ENCODE measurements at places on chromosomes 13 and 19.

DNA sequence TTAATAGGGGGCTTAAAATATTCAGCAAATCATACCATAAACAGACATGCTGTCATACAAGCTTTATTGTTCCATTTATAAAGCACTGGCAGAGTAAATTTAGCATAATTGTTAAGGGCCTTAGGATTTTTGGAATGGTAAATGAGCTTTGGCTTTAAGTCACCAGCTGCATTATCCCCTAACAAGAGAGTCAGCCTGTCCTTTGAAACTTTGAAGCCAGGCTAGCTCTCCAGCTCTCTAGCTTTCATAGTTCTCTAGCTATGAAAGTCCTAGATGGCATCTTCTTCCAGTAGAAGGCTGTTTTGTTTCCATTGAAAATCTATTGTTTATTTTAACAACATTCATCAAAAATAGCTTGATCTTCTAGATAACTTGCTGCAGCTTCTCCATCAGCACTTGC is 420.8 kb upstream of the GPC6 start:
- DNase-seq: no peak

GRCh38 chr19:52691737-52692136 is 43.1 kb downstream of the ZNF611 start:
- DNase-seq: no peak

- no peak for DNase-seq
These were observed 20.2 kb downstream of the ZC3H13 start for GRCh38 chr13:46032341-46032740.

DNA sequence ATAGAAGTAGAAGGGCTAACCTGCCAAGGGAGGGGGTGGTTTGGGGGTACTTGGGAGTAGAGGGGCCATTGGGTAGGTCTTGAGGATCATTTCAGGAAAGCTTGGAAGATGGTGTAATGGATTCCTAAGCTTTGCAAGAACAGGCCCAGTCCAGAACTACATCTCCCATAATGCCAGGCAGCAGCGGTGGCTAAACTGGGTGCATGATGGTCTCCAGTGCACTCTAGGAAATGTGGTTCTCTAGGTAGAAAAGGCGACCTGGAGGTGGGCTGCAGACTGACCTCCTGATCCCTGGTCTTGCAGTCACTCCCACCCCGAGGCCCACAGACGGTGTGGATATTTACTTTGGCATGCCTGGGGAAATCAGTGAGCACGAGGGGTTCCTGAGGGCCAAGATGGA is 3.8 kb downstream of the APLP1 start:
- DNase-seq: no peak

GRCh38 chr19:15253061-15253460 is 20.8 kb upstream of the EPHX3 start:
- no peak for DNase-seq

DNA sequence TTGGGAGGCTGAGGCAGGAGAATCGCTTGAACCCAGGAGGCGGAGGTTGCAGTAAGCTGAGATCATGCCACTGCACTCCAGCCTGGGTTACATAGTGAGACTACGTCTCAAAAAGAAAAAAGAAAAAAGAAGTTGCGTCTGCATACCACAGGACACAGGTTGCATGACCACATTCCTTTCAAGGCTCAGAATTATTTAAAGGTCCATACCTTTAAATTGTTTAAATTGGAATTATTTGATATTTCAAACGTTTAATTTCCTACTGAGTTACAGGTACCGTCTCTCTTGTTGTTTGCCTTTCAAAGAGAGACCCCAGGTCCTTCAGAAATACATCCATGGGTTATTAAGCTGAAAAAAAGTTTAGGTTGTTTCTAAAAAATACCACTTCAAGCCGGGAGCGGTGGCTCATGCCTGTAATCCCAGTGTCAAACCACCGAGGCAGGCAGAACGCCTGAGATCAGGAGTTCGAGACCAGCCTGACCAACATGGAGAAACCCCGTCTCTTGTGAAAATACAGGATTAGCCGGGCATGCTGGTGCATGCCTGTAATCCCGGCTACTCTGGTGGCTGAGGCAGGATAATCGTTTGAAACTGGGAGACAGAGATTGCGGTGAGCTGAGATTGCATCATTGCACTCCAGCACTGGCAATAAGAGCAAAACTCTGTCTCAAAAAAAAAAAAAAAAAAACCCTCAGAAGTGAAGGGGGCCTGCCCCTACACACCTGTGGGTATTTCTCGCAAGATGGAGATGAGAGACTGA is 18.6 kb downstream of the ZNF816 start:
- no peak for DNase-seq

DNA sequence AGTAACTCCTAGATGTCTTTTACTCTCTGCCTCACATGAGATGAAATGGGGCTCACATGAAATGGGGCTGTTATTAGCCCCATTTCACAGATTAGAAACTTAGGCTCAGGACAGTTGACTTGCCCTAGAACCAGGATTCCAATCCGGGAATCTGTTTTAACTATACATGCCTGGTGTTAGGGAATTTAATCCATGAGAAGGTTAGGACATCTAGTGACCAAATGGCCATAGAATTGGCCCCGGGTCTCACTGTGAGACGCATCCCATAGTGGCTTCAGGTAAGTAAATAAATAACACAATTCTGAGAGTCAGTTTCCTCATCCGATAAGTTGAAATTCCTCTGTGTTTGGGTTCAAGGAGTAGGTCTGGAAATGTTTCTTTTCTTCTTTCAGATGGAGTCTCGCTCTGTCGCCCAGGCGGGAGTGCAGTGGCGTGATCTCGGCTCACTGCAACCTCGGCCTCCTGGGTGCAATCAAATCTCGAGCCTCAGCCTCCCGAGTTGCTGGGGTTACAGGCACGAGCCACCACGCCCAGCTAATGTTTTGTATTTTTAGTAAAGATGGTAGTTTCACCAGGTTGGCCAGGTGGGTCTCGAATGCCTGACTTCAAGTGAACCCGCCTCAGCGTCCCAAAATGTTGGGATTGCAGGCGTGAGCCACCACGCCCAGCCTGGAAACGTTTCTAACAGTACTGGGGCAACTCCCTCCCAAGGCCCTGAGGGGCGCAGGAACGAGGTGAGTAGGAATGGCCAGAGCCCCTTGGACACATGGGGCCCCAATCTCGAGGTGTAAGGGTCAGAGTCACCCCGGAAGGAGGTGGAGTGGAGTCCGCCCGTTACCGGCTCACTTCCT is 1.2 kb upstream of the ZNF574 start:
- DNase-seq: no peak

DNA sequence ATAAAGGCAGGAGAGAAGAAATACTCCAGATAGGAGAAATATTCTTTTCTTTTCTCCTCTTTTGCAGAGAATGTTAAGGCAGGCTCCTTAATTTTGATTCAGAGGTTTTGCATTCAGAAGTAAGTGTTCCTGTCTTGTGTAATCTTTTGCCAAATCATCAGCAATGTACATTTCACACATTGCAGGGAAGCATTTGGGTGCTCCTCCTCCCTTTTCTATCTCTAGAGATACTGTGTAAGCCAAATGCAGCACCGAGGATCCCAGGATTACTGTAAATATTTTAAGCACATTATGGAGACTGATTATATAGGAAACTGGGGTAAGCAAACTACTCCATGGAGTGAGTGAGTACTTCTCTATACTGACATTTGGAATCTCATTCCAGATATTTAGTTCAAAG is 7.2 kb downstream of the ATP8A2 start:
- no peak for DNase-seq

- DNase-seq: no peak
These were observed 53.9 kb upstream of the CEACAM21 start for GRCh38 chr19:41521931-41522555.

GRCh38 chr19:31271306-31271911 is 77.8 kb downstream of the TSHZ3 start:
- no peak for DNase-seq

- no peak for DNase-seq
These were observed 97.7 kb upstream of the DOCK9 start for GRCh38 chr13:99075268-99076191.

GRCh38 chr13:75812751-75813181 is 176.6 kb downstream of the LMO7 start:
- DNase-seq: no peak

GRCh38 chr13:72788831-72789230 is 6.9 kb downstream of the PIBF1 start:
- no peak for DNase-seq

DNA sequence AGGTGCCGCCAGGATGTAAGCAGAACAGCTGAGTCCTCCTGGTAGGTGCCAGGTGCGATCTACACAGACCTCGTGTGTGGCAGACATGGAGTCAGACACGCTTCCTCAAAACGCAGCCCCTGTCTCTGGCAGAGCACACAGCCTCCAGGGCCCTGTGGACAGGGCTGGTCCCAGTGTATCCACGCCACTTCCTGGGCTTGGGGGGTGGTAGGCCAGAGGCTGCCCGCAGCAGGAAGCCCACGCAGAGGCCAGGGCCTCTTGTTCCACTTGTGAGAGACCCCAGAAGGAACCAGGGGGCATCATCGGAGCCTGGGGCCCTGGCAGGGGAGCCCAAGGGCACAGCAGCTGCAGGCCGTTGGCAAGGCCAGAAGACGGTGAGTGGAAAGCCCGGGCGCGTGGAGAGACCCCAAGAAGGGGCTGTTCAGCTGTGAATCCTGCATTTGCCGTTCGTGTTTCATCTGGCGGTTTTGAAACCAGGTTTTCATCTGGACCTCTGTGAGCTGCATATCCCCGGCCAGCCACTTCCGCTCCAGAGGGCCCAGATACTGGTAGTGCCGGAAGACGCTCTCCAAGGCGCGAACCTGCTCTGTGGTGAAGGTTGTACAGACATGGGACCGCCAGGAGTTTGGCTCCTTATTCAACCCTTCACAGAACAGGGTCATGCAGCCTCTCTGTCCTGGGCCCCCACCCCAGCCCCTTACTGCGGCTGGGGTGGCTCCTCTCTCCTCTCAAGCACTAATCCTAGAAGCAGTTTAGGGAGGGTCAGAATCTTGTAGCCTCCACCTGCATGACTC is 25.1 kb upstream of the SLITRK1 start:
- no peak for DNase-seq

GRCh38 chr13:50588491-50589130 is 254.9 kb downstream of the DLEU7 start:
- no peak for DNase-seq

DNA sequence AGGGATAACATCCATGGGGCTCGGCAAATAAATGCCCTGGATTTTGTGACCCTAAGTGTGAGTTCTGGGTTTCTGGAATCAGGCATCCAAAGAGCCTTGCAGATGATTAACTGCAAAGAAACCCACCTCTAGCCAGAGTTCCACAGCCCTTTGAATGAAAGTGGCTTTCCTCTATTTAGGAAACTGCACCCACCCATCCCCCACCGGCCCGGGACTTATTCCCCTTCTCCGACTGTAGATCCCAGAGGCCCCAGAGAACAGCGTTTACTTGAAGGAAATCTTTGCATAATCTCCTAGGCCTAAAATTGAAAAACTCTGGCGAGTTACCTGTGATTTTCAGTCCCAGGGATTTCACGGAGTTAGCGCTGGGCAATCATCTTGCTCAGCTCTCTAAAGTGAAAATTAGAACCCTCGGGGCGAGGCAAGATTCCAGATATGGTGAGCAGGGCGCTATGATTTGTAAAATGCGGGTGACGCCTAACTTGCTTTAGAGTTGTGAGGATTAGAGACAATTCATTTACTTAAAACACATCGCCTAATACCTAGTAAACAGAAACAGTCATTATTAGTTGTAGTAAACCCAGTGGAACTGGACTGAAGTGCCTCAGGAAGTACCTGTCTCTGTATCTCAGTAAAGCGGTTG is 9.4 kb downstream of the URAD start:
- no peak for DNase-seq

- DNase-seq: no peak
These were observed 1453.1 kb downstream of the UQCRFS1 start for GRCh38 chr19:27759896-27760295.

- no peak for DNase-seq
These were observed 1.7 kb downstream of the MCF2L start for GRCh38 chr13:112970552-112971287.

- no peak for DNase-seq
These were observed 469.8 kb downstream of the DCT start for GRCh38 chr13:94009701-94010100.

- DNase-seq: no peak
These were observed 19.0 kb downstream of the LYL1 start for GRCh38 chr19:13083627-13084026.

- no peak for DNase-seq
These were observed 291.0 kb downstream of the DLEU7 start for GRCh38 chr13:50552424-50552966.

- DNase-seq: no peak
These were observed 546 bp downstream of the UBXN6 start for GRCh38 chr19:4456843-4457653.

DNA sequence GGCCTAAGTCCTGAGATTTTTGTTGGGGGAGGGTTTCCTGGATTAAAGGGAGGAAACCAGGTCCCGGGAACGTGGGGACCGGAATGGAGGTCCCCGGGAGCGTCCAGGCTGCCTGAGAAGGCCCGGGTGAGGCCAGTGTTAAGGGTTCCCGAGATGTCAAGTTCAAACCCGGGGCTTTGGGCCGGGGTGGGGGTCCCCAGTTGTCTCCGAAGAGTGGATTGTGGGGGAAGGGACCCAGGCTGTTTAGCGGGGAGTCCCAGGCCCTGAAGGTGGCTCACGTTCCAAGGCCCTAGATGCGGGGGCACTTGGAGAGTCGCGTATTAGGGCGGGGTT is 262 bp downstream of the COX7A1 start:
- DNase-seq: no peak

DNA sequence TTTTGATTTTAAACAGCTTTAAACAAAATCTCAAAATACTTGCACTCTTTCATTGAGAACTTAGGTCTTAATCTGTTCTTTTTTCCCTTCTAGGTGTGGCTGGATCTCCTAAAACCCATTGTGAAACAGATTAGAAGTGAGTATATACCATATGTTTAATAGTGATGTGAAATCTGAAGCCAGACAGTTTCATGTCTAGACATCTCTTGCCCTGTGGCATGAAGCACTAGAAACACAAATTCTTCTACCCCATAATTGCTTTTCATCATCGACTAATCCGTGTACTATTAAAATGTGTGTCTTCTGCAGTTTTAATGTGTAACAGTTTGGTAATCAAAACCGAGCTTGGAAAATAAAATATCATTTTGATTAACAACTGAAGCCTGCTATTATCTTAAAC is 188.2 kb upstream of the RNF113B start:
- no peak for DNase-seq

GRCh38 chr13:29936051-29936813 is 85.8 kb upstream of the UBL3 start:
- DNase-seq: no peak

DNA sequence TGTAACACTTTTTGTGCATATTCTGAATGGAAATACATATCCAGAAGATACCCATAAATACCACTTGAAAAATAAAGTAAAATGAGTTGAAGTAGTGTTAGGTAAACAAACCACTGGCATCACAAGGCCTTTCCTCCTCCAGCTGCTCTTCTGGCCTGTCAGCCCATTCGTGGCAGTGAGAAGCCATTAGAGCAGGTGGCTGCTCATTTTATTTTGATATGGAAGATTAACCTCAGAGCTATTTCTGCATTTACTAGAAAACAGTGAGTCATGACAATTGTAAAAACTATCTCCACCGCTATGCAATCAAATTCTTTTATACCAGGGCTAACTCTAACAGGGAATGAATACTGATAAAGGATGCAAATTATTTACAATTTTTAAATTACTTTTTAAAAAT is 2898.1 kb downstream of the PCDH9 start:
- DNase-seq: no peak

GRCh38 chr13:73210218-73210883 is 151.5 kb downstream of the KLF5 start:
- DNase-seq: no peak

- DNase-seq: no peak
These were observed 190.5 kb downstream of the URI1 start for GRCh38 chr19:30132343-30133075.
